ENCODE measurements at places on chromosomes 12 and 14. TPM values are rescaled to one million over a fixed set of nuclear protein-coding genes. Genes with fewer than 3 reads are reported as not detected.

Gene TSPAN9
- total RNA-seq = 96.8 TPM

Gene TCL1B
- total RNA-seq = not detected

DNA sequence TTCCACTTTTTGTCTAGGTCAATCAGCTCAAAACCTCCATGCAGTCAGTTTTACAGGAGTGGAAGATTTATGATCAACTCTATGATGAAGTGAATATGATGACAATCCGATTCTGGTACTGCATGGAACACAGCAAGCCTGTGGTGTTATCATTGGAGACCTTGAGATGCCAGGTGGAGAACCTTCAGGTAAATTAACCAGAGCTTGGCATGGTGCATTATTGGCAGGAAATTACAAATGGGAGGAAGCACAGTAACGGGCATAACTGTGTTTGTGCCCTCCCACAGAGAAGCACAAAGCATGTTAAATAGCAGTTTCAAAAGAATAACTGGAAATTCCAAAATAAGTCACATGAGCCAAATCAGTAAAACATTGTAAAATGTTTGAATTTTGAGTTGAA is 135.6 kb downstream of the ESR2 start:
- no peak for DNase-seq

GRCh38 chr14:93086441-93087055 is 29.2 kb downstream of the ITPK1 start:
- no peak for DNase-seq

DNA sequence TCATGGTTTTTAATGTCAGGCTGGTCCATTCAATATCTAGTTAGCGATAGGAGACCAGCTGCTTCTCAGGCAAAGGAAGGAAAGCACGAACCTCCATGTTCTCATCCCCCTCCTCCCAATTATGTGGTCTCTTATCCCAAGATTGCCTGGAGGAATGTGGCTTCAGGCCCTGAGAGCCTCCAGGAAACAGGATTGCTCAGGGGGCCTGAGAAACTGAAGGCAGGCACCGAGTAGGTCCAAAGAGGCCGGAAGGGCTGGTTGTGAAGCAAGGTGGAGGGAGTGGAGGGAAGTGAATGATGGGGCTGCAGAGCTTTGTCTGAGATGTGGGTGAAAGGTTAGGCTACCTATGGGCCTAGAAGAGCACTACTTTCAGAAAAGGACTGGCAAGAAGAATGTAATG is 188.2 kb upstream of the DDHD1 start:
- no peak for DNase-seq

Measured in dermis microvascular lymphatic vessel endothelial cell (primary cell).